ENCODE measurements at places on chromosomes 3 and 15.

GRCh38 chr3:155356594-155357370, 63.3 kb upstream of the STRIT1 start:
- DNase-seq = no peak

DNA sequence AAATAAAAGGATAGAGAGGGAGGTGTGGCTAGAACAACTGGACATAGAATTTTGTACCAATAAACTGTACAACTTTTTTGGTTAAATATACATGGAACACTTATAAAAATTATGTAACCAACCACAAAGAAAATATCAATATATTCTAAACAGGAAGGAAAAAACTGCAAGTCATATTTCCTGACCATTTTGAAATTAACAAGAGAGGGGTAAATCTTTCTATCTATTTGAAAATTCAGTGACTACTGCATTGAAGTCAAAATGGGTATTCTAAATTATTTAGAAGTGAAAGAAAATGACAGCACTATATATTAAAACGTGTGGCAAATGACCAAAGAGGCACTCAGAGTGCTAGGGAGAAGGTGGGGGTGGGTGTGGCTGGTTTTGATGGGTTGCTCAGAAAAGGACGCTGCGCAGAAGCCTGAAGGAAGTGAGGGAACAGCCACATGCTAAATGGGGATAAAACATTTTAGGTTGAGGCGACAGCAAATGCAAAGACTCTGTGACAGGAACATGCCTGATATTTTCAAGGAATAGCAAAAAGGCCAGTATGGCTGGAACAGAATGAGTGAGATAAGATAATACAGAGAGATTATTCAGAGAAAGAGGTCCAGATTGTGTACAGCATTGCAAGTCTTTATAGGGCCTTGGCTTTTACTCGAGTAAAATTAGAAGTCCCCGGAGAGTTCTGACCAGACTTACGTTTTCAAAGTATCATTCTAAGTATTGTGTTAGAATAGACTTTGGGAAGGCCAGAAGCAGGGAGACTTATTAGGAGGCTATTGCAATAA, 41.1 kb downstream of the ERICH6 start:
- DNase-seq = no peak

- no peak for DNase-seq
Measured at GRCh38 chr15:93048759-93049161, 40.3 kb downstream of the RGMA start.

DNA sequence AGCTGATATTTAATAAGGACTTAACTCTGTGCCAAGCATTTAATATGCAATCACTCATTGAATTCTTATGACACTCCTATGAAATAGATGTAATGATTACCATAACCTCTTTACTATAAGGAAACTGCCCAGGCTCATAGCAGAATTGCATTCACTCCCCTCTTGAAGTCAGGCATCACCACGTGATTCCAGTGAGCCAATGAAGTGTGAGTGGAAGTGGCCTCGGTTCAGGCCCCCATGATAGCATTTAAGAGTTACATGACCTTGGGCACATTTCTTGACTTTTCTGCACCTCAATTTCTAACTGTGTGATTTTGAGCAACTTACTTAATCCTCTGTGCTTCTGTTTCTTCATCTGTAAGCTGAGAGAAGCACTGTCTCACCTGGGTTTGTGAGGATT, 62.8 kb upstream of the CLDN18 start:
- no peak for DNase-seq

GRCh38 chr3:151899996-151900395, 26.6 kb downstream of the SUCNR1 start:
- DNase-seq = no peak
